ENCODE measurements at places on chromosomes 4 and X.

DNA sequence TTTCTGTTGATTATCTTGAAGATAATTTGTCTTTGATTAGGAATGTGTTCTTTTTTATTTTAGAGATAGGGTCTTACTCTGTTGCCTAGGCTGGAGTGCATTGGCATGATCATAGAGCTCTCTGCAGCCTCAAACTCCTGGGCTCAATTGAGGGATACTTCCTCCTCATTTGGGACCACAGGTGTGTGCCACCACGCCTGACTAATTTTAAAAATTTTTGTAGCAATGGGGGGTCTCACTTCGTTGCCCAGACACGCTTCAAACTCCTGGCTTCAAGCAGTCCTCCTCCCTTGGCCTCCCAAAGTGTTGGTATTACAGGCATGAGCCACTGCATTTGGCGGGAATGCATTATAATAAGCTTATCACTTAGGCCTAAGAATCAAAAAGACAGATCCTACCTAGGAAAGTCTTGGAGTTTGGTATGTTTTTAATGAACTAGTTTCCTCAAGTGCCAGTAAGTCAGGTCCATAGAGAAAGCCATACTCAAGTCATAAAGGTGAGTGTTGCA lies 21.7 kb downstream of the BMP2K start:
- no peak for DNase-seq

DNA sequence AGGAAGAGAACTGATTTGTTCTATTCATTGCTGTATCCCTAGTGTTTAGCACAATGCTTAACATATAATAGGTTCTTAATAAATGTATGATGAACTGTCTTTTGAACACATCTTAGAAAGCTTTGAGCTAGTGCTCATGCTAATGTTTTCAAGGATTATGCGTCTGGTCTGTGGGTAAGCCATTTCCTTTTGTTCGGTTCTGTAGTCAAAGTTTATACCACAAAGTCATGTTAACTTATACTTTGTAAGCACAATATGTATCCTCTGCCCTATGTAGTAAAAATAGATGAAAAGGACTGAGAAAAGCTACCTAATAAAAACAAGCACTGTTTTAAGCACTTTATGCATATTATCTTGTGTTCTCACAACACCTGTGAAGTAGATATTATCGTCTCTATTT lies 301.9 kb downstream of the GLUD2 start:
- no peak for DNase-seq

GRCh38 chr4:138223231-138223910 lies 18.8 kb downstream of the SLC7A11 start:
- no peak for DNase-seq

DNA sequence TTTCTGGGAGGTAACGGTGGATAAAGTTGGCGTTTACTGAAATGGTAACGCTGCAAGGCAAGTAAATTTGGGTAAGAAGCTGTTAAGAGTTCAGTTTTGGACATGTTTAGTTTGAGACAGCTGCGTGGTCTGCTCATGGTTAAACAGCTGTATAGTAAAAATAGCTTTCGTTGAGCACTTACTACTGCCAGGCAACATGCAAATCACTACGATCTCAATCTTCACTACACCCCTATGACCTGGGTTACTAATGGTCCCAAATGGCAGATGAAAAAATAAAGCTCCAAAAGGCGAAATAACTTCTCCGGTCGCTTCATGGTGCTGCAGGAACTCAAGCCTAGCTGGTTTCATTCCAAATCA lies 22.2 kb downstream of the FABP2 start:
- DNase-seq: no peak

- no peak for DNase-seq
Observed at GRCh38 chrX:127877318-127877717, 174.9 kb downstream of the ACTRT1 start.

- DNase-seq: no peak
Observed at GRCh38 chrX:21838937-21839333, 482 bp upstream of the MBTPS2 start.

DNA sequence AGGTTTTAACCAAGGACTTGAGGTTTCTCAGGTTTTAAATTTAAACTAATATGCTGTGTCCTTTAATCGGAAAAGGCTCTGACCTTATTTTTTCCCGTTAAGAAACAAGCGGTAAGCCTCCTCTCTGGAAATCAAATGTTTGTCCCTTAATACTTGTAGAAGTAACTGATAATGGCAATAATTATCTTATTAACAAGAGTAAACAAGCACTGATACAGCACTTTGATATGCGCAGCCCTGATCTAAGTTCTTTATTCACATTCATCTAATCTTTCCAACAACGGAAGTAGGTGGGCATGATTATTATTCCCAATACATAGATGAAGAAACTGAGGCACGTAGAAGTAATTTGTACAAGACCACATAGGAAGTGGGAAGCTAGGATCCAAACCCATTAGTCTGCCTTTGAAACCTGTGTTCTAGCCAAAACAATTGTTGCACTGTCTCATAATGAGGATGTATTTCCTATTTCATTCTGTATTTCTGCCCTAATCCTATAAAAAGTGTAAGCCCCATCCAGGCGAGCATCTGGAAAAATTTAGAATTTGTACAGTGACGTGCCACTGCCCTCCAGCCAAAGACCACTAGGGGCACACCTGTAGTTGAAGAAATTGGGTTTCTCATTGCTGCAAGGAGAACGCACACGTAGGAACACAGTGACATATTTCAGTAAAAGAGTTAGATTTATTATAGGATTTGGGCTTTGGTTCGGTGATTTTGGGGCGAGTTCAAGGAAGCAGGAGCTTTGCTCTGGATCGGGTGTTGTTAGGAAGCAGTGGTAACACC lies 606 bp downstream of the CXorf58 start:
- DNase-seq: no peak

GRCh38 chr4:25123236-25123635 lies 37.0 kb downstream of the SEPSECS start:
- no peak for DNase-seq

DNA sequence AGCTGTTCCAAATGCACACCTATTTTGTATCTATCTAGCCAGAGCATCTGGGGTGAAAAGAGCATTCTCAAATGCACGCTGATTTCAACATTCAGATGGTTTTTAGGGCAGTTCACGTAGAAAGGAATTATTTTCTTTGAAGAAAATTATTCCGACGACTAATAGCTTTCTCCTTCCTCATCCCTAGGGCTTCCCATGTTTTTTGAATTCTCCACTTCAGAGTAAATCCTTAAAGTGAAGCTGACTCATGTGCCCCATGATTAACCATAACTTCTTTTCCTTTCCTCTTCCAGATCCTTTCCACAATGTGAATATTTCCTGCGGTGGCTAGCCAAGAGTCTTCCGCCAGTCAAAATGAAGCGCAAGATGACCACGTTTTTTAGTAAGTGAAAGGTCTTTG lies 86.7 kb upstream of the PDHA1 start:
- DNase-seq: no peak

GRCh38 chrX:16754019-16754418 lies 32.2 kb upstream of the TXLNG start:
- no peak for DNase-seq

DNA sequence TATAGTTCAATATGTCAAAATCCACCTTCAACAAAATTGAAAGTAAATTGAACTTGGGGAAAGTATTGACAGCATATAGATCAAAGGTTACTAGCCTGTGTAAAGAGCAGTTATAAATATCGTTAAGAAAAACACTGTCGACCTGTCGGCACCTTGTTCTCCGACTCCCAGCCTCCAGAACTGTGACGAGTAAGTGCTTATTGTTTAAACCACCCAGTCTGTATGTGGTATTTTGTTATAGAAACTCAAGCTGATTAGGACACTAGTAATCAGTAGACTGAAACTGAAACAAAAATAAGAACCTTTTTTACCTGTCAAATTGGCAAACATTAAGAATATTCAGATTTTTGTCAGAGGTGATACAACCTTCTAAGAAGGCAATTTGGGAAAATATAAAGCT lies 17.0 kb downstream of the HTT start:
- DNase-seq: no peak

GRCh38 chr4:163941221-163941905 lies 446.9 kb downstream of the TMA16 start:
- DNase-seq: no peak

GRCh38 chr4:147589586-147589985 lies 27.6 kb upstream of the TMEM184C start:
- no peak for DNase-seq

GRCh38 chr4:159980826-159981468 lies 878.1 kb downstream of the RAPGEF2 start:
- no peak for DNase-seq

DNA sequence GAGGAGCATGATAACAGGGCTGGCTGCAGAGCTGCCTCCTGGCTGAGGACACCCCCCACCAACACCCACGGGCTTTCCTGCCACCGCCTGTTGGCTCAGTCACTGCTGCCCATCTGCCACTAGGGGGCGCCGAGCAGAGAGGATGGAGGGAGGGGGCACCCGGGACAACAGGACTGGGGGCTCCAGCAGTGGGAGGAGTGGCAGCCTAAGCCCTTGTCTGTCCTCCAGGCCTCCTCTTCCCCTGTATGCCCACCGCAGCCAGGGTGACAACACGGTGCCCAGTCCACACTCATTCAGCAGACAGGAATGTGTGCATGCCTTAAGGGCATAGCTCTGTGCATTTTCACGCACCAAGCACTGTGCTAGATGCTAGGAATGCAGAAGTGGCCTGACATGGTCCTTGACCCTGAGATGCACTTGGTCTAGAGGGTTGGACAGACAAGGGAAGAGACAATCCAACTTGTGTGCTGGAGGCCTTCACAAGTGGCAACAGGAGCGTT lies 149.9 kb downstream of the AMMECR1 start:
- DNase-seq: no peak

DNA sequence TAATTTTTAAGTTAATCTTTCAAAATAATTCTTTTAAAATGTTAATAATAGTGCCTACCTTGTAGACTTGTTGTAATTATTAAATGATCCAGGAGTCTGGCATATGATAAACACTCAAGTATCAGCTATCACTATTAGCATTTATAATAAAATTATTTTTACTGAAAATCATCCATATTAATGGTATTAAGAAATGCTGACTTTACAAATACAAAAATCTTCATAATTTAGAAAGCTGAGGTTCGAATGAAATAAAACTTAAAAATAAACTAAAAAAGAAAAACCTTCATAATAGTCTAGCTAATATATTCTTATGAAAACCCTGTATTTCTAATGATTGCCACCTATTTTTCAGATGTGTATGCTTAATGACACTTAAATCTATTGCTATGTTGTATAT lies 5.2 kb downstream of the MGARP start:
- DNase-seq: no peak

- no peak for DNase-seq
Observed at GRCh38 chr4:80092088-80092487, 19.1 kb upstream of the ANTXR2 start.

GRCh38 chrX:41665686-41666085 lies 23.1 kb upstream of the GPR34 start:
- DNase-seq: no peak

DNA sequence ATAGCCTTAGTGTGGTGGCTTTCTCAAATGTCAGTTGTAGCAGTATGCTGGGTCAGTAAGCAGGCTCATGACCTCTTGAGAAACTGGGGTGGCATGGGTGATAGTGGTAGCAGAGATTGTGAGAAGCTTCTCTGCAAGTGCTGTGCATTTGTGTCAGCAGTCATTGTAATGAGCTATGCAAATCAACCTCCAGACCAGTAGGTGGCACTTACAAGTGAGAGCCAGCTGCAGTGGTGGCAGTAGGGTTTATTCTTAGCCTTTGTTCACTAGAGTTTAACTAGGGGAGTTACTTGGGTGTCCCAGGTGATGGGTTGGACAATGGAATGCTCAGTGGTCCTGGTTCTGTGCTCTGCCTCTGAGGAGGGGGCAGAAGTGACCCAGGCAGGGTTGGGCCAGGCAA lies 818.7 kb downstream of the PCDH7 start:
- DNase-seq: no peak

DNA sequence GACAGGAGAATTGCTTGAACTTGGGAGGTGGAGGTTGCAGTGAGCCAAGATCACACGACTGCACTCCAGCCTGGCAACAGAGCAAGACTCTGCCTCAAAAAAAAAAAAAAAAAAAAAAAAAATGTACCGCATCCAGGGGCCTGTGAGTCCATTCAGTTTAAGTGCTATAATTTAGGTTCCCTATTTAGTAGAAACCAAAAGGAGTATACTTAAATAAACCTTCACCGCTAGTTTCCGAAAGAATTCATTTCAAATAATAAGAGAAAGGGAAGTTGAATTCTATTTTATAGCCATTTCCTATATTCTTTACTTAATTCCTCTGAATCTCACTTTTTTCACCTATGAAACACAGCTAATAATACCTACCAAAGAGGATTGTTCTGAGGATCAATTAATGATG lies 20.8 kb upstream of the LRBA start:
- DNase-seq: no peak

GRCh38 chr4:182325848-182326255 lies 82.7 kb downstream of the TENM3 start:
- DNase-seq: no peak

- DNase-seq: no peak
Observed at GRCh38 chr4:154738426-154738825, 5.4 kb upstream of the LRAT start.

- DNase-seq: no peak
Observed at GRCh38 chrX:42708222-42708621, 69.7 kb downstream of the PPP1R2C start.

- no peak for DNase-seq
Observed at GRCh38 chrX:9310616-9311015, 154.2 kb upstream of the TBL1X start.

DNA sequence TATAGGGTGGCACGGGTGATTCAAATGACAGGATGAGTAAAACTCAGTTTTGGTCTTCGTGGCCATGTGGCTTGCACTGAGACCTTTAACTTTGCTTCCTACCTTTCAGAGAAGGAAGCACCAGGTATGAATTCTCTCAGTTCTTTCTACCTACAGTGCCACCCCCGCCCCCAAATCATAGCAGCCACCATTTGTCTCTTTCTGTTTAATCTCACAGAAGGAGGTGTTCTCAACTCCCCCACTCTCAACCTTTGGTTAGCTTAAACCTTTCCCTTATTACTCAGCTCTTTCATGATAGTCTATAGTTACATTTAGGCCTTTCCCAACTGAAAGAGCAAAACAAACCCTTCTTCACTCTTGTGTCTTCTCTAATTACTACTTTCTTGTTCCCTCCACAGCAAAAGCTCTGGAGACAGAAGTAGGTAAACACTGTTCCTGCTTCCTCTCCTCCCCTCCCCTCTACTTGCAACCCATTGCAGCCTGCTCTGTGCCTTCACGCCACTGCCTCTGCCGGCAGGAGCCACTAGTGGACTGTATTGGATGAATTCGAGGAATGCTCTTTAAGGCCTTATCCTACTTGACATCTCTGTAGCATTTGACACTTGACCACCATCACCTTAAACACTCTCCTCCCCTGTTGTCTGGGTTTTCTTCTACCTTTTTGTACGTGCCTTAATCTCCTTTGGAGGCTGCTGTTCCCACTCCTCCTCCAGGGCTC lies 123.7 kb downstream of the AFF1 start:
- no peak for DNase-seq

DNA sequence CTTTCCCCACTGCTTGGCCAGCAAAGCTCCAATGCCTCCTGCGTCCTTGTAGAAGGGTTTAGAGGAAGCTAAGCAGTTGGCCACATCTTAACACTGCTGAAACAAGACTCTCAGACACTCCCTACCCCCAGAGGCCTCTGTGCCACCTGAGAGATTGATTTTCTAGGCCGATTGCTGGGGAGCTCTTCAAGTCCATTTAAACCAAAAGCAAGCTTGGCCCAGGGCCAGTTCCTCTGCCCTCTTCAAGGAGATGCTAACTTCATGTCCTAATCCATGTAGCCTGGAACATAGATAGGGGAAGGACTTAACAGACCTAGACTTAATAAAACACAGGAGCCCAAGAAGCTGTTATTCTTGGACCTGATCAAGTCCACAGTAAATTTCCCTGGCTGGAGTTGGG lies 27.2 kb upstream of the FMR1NB start:
- DNase-seq: no peak
